ENCODE measurements at places on chromosomes 5 and 9.

GRCh38 chr5:10768328-10768899, 7.4 kb upstream of the DAP start:
- no peak for DNase-seq

DNA sequence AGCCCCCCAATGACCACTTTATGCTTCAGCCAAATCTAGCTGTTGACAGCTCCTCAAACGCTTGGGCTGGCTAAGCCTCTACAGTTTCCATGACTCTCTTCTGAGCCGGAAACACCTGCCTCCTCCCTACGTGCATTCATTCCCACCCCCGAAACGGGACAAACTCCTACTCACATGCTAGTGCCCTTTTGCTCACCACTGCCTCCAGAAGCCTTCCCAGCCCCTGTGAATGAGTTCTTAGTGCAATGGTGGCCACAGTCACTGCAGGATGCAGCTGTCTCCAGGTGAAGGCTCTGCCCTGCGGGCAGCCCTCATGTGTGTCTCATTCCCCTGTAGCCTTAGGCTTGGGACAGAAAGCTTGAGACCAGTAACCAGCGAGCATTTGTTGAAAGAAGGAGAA, 68.8 kb upstream of the DAB2IP start:
- DNase-seq = no peak

- no peak for DNase-seq
Observed at GRCh38 chr5:51345106-51345505, 38.1 kb upstream of the ISL1 start.

- no peak for DNase-seq
Observed at GRCh38 chr5:145965804-145966203, 29.4 kb downstream of the SH3RF2 start.

GRCh38 chr5:34903260-34903659, 12.0 kb downstream of the RAD1 start:
- no peak for DNase-seq

DNA sequence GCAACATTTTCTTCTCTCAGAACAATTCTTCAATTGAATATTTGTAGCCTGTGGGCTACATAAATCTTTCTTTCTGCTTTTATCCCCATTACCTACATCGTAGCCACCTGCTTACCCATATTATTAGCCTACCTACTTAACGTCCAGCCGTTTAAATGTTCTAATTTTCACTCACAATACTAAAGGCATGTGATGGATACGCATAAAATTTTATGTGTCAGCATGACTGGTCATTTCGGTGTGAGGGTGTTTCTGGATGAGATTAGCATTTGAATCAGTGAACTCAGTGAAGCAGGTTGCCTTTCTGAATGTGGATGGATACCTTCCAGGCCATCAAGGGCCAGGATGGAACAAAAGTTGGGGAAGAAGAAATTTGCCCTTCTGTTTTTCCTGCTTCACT, 1722.5 kb upstream of the ACO1 start:
- DNase-seq = no peak

DNA sequence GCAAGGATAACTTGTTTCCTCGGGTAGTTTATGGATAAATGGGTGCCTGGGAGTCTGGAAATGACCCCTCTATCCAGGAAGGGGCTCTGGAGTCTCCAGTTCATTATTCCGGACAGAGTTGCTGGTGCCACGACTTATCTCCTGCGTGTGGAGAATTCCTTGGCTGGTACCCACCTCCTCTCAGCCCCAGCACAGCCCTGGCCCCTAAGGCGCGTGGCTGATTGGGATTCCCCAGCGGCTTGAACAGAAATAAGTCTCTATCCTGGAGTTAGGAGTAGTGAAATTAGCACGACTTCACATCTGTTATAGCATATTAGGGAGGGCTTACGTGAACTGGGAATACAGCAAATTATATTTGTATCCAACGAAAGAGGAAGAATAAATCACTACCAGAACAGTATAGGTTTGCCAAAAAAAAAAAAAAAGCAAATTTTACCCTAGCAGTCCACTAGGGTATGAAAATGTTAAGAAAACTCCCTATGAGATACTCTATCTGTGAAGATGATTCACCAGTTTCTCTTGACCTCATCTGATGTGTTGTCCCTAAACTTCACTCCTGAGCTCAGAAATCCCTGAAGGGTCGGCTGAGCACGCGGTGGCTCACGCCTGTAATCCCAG, 172.5 kb upstream of the OTULINL start:
- no peak for DNase-seq

DNA sequence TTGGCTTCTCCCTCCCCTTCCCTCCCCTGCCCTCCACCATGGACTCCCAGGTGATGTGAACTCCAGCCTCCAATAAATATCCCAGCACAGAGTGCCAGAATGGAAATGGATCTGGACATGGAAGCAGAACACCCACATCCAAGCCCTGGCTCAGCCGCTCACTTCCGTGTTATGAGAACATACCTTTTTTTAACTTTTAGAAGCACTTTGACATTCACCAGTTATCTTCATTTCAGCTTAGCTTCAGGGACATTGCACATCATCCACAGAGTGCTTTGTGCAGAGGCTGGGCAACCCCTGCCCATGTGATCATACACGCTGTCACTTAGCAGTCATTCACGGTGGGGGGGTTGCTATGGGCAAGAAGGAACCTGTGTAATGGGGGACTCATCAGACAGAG, 9.1 kb downstream of the AFAP1L1 start:
- DNase-seq = no peak

DNA sequence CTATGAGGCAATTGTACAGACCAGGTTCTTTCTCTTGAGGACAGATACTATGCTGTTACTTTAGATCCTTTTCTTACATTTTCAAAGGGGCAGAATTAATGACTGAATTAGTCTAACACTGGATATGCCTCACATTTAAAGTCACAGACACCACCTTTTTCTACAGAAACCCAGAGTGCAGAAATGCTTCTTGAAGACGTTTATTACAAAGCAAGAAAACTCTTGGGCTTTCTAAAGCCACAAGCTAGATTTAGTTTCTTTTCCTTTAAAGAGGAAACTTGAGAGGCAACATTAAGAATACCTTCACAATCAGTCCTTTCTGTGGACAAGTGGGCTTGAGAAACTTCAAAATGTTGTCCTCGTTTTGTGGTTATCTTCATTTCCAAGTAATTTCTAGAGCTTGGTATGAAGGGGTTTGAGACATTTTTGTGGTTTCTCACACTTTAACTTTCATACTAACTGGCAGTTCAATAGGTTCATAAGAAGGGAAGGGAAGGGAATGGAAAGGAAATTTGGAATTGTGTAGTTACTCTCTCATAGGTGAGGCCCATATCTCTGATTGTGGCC, 527.4 kb downstream of the RASEF start:
- no peak for DNase-seq

DNA sequence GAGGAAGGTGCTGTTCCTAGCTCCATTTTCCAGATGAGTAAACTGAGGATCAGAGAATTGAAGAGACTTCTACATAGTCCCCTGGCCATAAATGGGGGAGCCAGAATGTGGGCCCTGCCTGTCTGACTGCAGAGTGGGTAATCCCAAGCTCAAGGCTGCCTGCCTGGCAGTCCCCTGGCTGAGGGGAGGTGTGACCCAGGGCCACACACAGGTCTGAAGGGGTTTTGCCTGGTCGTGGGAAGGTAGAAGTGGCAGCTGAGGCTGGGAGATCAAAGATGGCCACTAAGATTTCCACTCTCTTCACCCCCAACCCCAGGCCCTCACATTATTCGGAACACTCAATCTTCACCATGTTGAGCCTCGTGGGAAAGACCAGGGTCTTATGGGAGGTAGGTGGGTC, 176.3 kb downstream of the MACROH2A1 start:
- DNase-seq = no peak
